ENCODE measurements at places on chromosomes 4 and X.
A peak's percentile ranks its signal among the peaks of the same experiment; 100 is the strongest.

DNA sequence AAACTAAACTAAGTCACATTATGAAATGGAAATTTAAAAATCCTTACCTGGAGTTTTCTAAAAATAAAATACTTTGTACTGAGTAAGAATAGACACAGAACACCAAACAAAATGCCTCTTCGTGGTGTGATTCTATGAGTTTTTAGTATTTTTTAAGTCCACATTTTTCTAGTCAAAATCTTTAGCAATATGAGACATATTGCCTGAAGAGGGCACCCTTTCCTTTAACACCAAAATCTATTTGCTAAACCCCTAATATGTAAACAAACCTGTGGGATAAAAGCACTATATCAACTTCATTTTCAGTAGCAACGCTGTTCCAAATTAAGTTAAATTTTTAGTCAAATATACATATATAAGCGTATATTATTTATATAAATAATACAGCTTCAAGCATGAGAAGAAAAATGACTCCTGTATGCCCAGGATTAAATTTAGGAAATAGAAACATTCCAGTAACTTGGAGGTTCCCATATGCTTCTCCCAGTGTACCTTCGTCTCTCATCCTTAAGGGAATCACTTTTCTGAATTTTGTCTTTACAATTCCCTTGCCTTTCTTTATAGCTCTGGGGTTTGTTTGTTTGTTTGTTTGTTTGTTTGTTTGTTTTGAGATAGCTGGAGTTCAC is 23.0 kb upstream of the PGM2 start:
- H3K36me3 ChIP-seq = no peaks in the 10 kb centered on the region
- no peaks in the 10 kb centered on the region for H3K4me1 ChIP-seq
- H3K27ac ChIP-seq = no peak overlapping the region
- H3K27me3 ChIP-seq = no peaks in the 10 kb centered on the region
- peak; percentile 73 for DNase-seq

GRCh38 chr4:97396097-97396496 is 747.2 kb downstream of the STPG2 start:
- no peak for DNase-seq
- no peaks in the 10 kb centered on the region for H3K27me3 ChIP-seq
- H3K4me1 ChIP-seq = no peaks in the 10 kb centered on the region
- H3K36me3 ChIP-seq = no peaks in the 10 kb centered on the region

DNA sequence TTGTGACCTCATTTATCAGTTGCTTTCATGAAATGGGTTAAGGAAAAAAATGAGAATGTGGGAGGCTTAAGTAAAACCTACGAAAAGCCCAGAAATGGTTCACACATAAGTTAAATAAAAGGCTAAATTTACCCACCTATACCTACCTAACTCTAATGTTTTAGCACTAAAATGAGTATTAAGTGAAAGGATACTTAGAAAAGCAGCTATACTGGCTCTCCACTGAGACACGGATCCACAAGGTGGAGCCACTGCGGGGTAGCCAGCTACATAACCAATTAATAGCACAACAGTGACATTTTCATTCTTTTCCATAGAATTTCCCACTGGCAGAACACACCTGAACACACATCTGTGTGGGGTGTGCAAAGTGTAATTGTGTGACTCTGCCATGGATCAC is 101.9 kb downstream of the MAML3 start:
- DNase-seq = peak; percentile 76
- H3K36me3 ChIP-seq = no peaks in the 10 kb centered on the region
- H3K4me3 ChIP-seq = no peak overlapping the region

DNA sequence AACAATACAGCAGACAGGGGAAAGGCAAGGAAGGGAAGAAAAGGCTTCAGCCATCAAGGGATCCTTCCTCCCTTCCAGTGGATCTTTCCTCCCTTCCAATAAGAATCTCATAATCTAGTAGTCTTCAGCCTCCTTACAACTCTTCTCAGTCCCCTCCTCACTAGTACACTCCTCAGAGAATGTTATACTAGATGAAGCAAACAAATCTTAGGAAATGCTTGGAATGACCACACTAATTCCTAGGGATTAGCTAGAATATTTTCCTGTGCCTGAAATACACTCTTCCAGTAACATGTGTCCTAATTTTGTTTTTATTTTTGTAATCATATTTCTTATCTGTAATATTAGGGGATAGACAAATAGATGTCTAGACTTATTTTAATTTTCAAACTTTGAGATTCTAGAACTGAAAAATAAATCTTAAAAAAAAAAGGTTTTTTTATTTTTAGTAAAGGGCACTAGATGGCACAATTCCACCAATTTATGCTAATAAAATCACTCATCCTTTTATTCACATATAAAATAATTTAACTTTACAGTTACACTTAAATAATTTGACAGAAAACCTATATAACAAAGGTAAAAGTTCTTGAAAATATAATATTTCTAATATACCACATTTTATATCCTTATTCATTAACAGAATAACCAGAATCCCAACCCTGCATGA is 7.0 kb upstream of the STPG2 start:
- no peak overlapping the region for H3K4me3 ChIP-seq
- no peaks in the 10 kb centered on the region for H3K27me3 ChIP-seq
- no peaks in the 10 kb centered on the region for H3K4me1 ChIP-seq
- no peak for DNase-seq

- peak overlapping the region; percentile 61 for H3K27ac ChIP-seq
- H3K4me1 ChIP-seq = peaks cover 47% of the 10 kb centered on the region
- H3K4me3 ChIP-seq = no peak overlapping the region
- H3K27me3 ChIP-seq = no peaks in the 10 kb centered on the region
- DNase-seq = peak; percentile 79
Observed at GRCh38 chrX:13752646-13753045, 18.1 kb downstream of the OFD1 start.

- no peak for DNase-seq
- no peaks in the 10 kb centered on the region for H3K36me3 ChIP-seq
- H3K27me3 ChIP-seq = no peaks in the 10 kb centered on the region
- H3K4me3 ChIP-seq = no peak overlapping the region
- H3K27ac ChIP-seq = no peak overlapping the region
- H3K4me1 ChIP-seq = peaks cover 8% of the 10 kb centered on the region
Observed at GRCh38 chrX:134718966-134719317, 60.7 kb upstream of the PLAC1 start.

- no peaks in the 10 kb centered on the region for H3K36me3 ChIP-seq
- no peaks in the 10 kb centered on the region for H3K27me3 ChIP-seq
- no peak overlapping the region for H3K27ac ChIP-seq
- H3K4me3 ChIP-seq = no peak overlapping the region
- no peaks in the 10 kb centered on the region for H3K4me1 ChIP-seq
Observed at GRCh38 chrX:135391734-135392133, 30.0 kb upstream of the SMIM10L2A start.

GRCh38 chr4:55378617-55379467 is 16.9 kb upstream of the TMEM165 start:
- H3K4me1 ChIP-seq = no peaks in the 10 kb centered on the region
- no peak for DNase-seq
- H3K4me3 ChIP-seq = no peak overlapping the region
- H3K27me3 ChIP-seq = no peaks in the 10 kb centered on the region
- H3K36me3 ChIP-seq = no peaks in the 10 kb centered on the region

DNA sequence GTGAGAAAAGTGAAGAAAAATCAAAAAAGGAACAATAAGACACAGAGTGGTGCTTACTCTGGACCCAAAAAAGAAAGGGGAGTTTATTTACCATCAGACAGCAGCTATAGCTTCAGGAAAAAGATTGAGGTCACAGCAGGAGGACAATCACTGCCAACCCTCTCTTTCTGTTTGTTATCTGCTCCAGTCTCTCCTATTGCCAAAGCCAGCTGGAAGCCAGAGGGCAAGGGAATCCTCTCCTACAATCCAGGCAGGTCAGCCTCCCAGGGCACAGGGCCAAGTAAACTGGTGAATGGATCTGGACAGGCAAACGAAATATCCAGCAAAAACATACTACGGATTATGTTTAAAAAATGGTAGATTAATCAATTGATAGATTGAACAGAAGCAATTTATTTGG is 306.9 kb upstream of the SLIT2 start:
- DNase-seq = no peak
- no peaks in the 10 kb centered on the region for H3K27me3 ChIP-seq
- H3K36me3 ChIP-seq = no peaks in the 10 kb centered on the region
- H3K27ac ChIP-seq = no peak overlapping the region
- H3K4me3 ChIP-seq = no peak overlapping the region

DNA sequence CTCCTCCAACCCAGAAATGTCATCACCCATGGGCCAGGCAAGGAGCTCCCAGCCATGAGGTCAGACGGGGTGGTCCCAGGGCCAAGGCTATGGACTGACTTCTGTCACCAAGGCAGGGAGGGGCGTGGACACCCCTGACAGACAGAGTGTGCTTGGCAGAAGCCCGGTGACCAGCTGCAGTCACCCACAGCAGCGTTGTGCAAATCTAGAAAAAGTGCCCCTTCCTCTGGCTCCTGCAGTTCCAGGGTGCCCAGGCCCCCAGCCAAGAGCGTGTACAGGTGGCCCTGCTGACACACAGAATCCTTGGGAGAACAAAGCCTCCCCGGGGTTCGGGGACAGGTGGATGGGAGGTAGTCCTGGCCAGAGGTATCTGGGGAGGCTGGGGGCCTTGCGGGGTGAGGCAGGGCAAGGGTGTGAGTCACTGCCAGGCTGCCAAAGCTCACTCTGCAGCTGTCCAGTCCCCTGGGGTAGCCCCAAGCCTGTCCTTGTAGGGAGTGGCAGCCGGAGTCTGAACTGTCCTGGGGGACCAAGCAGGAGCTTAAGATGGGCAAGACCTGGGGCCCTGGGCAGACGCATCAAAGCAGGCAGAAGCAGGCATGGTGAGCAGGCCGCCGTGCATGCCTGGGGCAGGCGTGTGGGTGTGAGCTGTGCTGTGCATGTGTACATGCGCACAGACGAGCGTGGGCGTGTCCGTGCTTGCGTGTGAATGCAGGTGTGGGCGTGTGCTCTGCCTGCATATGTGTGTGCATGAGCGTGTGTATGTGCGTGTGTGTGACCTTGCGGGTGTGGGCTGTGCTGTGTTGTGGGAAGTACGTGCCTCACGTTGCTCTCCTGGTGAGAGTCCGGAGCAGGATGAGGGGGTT is 3.3 kb downstream of the MYL5 start:
- peaks cover 7% of the 10 kb centered on the region for H3K36me3 ChIP-seq
- peak overlapping the region; percentile 10 for H3K4me3 ChIP-seq
- peak overlapping the region; percentile 97 for H3K27ac ChIP-seq
- H3K4me1 ChIP-seq = peaks cover 52% of the 10 kb centered on the region
- peak; percentile 91 for DNase-seq
- H3K27me3 ChIP-seq = no peaks in the 10 kb centered on the region

GRCh38 chr4:25970691-25971432 is 56.8 kb downstream of the SMIM20 start:
- no peaks in the 10 kb centered on the region for H3K36me3 ChIP-seq
- DNase-seq = no peak
- no peaks in the 10 kb centered on the region for H3K27me3 ChIP-seq
- no peak overlapping the region for H3K27ac ChIP-seq
- no peak overlapping the region for H3K4me3 ChIP-seq
- peaks cover 19% of the 10 kb centered on the region for H3K4me1 ChIP-seq

Measured in Karpas-422 (cell line).